ENCODE measurements at places on chromosomes 3 and 15.

DNA sequence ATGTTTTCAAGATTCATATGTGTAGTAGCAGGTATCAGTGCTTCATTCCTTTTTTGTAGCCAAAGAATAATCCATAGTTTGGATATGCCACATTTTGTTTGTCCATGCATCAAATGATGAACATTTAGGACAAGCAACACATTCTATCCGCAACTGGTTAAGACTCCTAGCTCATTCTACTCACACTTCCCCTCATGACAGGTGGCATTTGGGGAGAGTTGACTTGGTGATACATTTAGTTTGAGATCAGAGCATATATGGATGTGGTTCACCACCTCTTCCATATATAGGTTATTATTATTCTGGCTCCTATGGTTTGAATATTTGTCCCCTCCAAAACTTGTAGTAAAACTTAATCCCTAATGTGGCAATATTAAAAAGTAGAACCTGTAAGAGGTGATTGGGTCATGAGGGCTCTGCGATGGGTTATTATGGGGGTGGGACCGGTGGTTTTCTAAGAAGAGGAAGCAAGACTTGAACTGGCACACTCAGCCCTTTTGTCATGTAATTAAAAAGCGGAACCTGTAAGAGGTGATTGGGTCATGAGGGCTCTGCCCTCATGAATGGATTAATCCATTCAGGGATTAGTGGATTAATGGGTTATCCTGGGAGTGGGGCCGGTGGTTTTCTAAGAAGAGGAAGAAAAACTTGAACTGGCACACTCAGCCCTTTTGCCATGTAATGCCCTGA, 75.3 kb upstream of the HRH1 start:
- no peaks in the 10 kb centered on the region for H3K27me3 ChIP-seq
- no peak overlapping the region for H3K27ac ChIP-seq
- H3K4me3 ChIP-seq, result no peak overlapping the region
- DNase-seq, result no peak
- no peaks in the 10 kb centered on the region for H3K36me3 ChIP-seq

GRCh38 chr3:69766638-69767037, 27.4 kb downstream of the MITF start:
- H3K4me1 ChIP-seq, result no peaks in the 10 kb centered on the region
- no peak overlapping the region for H3K27ac ChIP-seq
- no peak overlapping the region for H3K4me3 ChIP-seq
- no peak for DNase-seq
- H3K36me3 ChIP-seq, result no peaks in the 10 kb centered on the region

DNA sequence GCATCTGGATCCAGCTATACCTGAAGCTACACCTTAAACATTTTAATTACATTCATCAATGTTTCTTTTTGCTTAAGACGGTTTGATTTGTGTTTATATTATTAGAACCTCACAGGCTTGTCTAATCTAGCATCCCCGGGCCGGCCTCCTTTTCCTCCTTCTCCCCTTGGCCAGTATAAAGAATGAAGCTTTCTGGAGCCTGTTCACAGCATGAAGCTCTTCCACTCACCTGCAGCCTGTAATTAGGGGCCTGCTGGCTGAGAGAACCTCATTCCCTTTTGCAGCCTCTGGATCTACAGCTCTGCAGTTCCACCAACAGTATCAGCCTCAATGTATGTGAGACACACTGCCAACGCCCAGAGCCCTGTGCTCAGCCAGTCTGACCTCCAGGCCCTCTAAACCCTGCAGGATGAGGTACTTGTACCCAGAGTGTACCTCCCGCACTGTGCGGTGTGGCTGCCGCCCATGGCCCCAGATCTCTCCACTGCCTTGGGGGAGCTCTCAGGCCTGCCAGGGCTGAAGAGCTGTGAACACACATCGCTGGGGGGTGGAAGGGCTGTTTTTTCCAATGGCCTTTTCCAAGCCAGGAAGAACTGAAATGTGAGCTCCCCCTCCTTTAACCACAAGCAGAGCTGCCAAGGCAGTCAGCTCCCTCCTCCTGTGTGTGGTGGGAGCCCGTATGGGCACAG, 114.7 kb upstream of the ALDH1A3 start:
- DNase-seq, result no peak
- no peaks in the 10 kb centered on the region for H3K27me3 ChIP-seq
- no peak overlapping the region for H3K27ac ChIP-seq
- no peak overlapping the region for H3K4me3 ChIP-seq
- H3K4me1 ChIP-seq, result 0 out of 2 replicates have a peak, but pooled peaks cover 3% of the 10 kb centered on the region
- H3K36me3 ChIP-seq, result no peaks in the 10 kb centered on the region

GRCh38 chr15:49103002-49103401, 52.4 kb downstream of the COPS2 start:
- H3K4me1 ChIP-seq, result no peaks in the 10 kb centered on the region
- no peak overlapping the region for H3K4me3 ChIP-seq
- DNase-seq, result no peak
- H3K27ac ChIP-seq, result no peak overlapping the region
- no peaks in the 10 kb centered on the region for H3K27me3 ChIP-seq
- no peaks in the 10 kb centered on the region for H3K36me3 ChIP-seq

DNA sequence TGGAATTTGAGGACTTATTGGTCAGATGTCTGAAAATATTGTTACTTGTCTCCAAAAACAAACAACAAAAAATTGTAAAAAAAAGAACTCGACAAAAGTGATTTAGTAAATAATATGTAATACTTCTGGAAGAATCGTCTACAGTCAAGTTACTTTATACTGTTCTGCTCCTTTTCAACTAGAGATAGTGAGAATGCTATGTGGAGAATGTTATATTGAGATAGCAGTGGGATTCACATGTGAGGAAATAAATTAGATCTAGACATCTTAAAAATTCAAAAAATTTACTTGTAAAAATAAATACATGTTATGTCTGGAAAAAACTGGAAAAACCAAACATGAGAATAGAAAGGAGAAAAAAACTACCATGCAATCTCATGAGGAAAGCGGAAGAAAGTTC, 64.9 kb downstream of the SGO1 start:
- no peak overlapping the region for H3K4me3 ChIP-seq
- H3K36me3 ChIP-seq, result no peaks in the 10 kb centered on the region
- no peaks in the 10 kb centered on the region for H3K4me1 ChIP-seq
- no peak for DNase-seq
- no peak overlapping the region for H3K27ac ChIP-seq

DNA sequence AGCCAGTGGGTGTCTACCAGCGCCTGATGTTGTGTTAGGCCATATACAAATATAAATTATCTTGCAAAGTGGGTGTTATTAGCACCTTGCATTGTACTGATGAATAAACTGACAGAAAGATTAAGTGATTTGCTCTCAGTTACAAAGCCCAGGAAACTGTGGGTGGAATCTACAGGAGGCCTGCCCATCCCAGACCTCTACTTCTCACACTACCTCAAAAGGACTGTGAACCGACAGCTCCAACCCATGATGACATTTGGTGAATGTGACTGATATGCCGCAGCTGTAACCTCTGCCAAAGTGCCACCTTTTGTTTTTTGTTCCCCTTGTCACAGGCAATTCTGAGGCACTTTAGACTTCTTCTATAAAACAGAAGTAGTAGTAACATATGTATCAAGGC, 43.7 kb upstream of the KCNMB2 start:
- H3K4me3 ChIP-seq, result no peak overlapping the region
- DNase-seq, result no peak
- no peaks in the 10 kb centered on the region for H3K27me3 ChIP-seq
- H3K27ac ChIP-seq, result no peak overlapping the region
- H3K36me3 ChIP-seq, result no peaks in the 10 kb centered on the region
- no peaks in the 10 kb centered on the region for H3K4me1 ChIP-seq

DNA sequence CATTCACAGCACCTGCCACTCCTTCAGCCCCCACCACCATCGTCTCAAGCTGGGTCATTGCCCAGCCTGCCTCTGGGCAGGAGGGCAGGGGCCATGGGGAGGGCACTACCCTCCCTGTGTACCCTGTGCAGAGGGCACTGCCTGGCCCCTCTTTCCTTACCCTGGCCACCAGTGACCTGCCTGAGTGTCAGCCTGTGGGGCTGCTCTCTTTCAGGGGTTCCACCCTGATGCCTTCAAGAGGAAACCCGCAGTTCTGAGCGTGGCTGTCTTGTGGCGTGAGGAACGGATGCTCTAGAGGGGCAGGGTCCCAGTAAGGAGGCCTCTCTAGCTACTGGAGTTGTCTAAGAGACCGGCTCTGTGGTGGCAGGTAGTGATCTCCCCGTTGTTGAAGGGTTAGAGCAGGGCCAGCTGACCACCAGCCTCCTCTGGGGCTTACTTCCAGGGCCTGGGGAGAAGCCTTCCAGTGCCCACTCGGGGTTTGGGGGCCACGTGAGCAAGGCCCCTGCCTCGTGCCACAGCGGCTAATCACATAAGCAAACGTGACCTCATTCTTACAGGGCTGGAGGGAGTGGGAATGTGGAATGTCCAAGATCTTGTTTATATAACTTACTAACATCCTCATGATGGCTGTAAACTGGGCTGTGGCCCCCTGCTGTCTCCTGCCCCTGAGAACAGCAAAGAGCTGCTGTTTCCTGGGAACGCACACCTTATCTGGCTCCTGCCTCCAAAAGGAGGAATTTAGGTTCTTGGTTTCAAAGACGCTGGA, 31.4 kb upstream of the SEC13 start:
- no peak overlapping the region for H3K27ac ChIP-seq
- H3K36me3 ChIP-seq, result no peaks in the 10 kb centered on the region
- no peaks in the 10 kb centered on the region for H3K27me3 ChIP-seq

DNA sequence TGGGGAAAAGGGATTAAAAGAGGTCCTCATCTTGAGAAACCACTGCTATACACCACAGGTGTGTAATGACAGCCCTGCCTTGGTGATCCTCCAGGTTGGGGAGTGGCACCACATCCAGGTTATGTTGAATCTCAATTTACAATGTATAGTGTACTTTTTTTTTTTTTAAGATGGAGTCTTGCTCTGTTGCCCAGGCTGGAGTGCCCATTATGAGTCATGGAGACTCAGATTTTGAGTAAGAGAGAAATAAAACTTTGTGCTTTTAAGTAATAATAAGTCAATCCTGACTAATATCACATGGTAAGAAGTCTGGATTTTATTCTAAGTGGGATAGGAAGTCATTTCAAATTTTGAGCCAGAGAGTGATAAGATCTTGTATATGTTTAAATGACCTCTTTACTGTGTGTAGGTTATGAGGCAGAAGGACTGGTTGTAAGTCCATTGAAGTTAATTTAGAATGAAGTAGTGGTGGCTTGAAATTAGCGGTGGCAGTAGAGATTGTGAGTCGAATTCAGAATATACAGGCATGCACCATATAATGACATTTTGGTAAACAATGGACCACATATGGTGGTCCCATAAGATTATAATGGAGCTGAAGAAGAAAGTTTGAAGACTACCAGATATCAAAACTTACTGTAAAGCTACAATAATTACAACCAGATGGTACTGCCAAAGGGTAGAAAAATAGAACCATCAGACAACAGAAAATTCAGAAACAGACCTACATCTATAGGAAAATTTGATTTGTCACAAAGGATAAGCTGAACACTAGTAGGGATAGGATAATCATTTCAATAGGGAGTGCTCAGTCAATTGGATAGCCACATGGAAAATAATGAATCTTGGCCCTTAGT, 20.7 kb downstream of the POPDC2 start:
- H3K27me3 ChIP-seq, result no peaks in the 10 kb centered on the region
- no peak overlapping the region for H3K4me3 ChIP-seq
- H3K27ac ChIP-seq, result no peak overlapping the region
- DNase-seq, result no peak

DNA sequence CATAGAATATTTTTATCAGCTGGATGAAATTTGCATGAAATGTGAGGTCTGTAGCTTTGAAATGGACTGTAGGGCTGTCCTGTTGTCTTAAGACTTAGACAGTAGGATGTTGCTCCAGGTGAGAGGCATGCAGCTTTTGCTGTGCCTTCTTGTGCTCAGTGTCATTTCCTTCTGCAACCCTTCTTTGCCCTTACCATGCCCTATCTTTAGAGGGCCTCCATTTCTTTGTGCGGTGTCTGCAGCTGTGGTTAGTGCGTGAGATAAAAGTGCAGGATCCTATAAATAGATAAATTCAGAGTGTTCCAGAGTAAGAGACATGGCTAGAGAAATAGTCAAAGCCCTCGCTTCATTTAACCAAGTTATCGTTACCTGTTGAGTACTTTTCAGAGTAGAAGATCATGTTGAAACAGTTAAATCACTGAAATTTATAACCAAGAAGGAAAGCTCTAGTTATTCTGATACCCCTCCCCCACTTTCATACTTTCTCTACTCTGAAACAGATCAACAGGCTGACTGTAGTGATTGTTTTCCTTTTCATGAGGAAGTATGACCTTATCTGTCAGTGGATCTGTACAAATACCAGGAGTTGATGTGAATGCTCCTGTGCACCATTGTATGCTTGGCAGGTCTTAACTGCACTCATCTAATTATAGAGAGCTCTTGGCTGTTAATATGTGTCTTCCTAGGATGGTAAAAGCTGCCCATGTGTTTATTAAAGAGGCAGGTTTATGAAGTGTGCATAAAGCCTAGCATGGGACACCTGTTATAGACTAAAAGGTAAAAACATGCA, 18.2 kb downstream of the EIF3J start:
- no peaks in the 10 kb centered on the region for H3K4me1 ChIP-seq
- H3K27ac ChIP-seq, result no peak overlapping the region
- H3K4me3 ChIP-seq, result no peak overlapping the region
- DNase-seq, result no peak

GRCh38 chr3:4281991-4282390, 21.2 kb upstream of the SETMAR start:
- H3K27me3 ChIP-seq, result no peaks in the 10 kb centered on the region
- H3K4me1 ChIP-seq, result no peaks in the 10 kb centered on the region
- no peak for DNase-seq
- H3K4me3 ChIP-seq, result no peak overlapping the region

- peaks cover 10% of the 10 kb centered on the region for H3K27me3 ChIP-seq
- no peaks in the 10 kb centered on the region for H3K36me3 ChIP-seq
- no peak overlapping the region for H3K4me3 ChIP-seq
- DNase-seq, result no peak
- no peak overlapping the region for H3K27ac ChIP-seq
- no peaks in the 10 kb centered on the region for H3K4me1 ChIP-seq
Observed at GRCh38 chr15:31438601-31439265, 112.1 kb downstream of the KLF13 start.

DNA sequence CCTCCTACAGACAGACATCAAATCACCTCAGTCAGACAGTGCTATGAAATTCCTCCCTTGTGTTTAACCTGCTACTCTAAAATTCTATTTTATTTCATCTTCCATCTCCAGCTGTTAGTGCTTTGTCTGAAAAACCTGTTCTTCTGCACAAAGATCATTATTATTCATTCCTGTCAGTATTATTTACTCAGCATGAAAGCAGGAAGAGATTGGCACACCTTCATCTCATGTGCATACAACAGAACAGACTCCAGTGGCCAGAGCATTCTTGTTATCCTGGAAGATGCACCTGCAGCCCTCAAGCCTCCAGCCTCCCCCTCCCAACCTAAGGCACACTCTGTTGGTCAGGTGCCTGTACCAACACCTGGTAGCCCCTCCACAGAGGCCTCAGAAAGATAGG, 1.8 kb upstream of the ROPN1B start:
- H3K4me3 ChIP-seq, result no peak overlapping the region
- DNase-seq, result no peak
- no peak overlapping the region for H3K27ac ChIP-seq
- H3K36me3 ChIP-seq, result no peaks in the 10 kb centered on the region

GRCh38 chr3:167151636-167152035, 228.5 kb downstream of the ZBBX start:
- no peaks in the 10 kb centered on the region for H3K4me1 ChIP-seq
- no peak for DNase-seq
- no peaks in the 10 kb centered on the region for H3K27me3 ChIP-seq
- H3K4me3 ChIP-seq, result no peak overlapping the region
- H3K36me3 ChIP-seq, result no peaks in the 10 kb centered on the region
